HFF-Myc (cell line): ENCODE measurements at places on chromosomes 5 and 9.

GRCh38 chr5:126931963-126932660 lies 98.2 kb downstream of the MARCHF3 start:
- no peak for DNase-seq

DNA sequence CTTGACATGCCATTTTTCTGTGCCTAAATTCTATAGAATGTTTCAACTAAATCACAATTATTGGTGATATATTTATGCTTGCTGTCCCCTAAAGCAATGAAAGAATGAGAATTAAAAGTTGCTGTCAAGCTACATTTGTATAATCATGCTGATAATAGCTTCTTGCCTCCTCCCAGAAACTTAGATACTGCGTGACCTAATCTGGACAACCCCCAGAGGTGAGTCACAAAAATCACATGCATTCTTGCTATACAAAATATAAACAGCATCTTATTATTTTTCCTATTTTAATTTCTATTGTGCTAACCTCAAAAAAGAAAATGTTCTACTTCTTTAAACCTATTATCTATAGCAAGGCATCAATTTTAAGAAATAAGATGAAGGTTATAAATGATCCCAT lies 995.8 kb upstream of the ACO1 start:
- no peak for DNase-seq

GRCh38 chr5:39648085-39648847 lies 223.5 kb upstream of the DAB2 start:
- no peak for DNase-seq

DNA sequence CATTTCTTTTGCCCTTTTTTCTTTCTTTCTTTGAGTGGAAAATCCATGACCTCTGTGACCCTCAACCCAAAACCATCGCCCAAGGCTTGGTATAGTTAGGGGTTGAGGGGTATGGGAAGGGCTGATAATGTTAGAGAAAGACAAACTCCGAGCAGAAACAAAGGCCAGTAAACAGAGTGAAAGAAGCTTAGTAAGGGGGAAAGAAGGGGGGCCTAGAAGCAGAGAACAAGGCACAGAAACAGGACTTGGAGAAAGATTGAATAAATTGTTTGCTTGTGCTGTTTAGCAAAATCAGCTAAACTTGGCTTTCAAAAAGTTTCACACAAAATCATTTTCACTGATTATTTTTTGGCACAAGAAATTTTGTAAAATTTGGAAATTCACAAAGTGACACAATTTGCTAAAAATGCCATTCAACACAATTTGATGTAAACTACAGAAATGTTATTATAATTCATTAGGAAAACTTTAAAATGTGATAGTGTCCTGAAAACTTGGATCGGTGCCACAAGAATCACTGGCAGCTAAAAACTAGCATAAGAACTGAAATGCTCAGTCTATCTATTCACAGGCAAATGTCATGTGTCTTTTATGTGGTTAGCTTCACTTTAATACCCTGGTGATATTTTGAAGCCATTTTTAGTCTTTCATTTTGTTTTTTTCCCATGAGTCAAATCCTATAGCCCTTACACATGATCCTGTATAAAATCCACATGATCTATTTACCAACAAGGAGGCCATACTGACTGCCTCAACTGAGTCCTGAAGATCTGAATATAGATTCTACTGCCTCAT lies 276.4 kb downstream of the NR2F1-AS1 start:
- DNase-seq = no peak

- no peak for DNase-seq
Measured at GRCh38 chr5:37604290-37604689, 225.2 kb downstream of the WDR70 start.

DNA sequence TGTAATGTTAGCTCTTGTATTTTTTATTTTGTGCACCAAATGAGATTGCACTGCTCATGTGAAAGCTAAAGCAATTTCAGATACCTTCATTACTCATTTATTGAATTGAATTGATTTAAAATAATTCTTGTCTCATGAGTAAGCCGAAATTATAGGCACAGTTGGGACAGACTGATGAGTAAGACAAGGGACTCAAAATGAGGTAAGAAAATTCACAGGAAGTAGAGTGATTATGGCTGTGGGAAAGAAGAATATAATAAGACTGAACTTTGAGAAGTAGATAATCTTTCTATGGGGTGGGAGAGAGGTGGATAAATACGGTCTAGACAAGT lies 51.1 kb downstream of the NUDT12 start:
- DNase-seq = no peak

DNA sequence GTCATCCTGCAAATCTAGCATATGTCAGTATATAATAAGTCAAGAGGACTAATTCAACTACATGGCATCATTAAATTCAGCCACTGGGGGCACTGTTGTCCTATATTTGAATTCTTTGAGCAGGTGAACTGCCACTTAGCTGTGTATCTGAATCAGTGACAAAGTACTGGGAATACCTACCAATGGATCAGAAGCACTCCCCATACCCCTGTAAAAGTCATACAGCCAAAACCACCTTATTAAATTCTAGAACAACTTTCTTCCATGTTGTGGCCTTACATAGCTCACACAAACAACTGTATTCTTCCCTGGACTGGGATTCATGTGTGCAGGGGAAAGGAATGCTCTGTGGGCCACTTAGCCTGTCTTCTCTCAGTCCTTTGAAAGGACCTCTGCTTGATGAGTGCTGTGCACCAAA lies 57.4 kb upstream of the PLPP6 start:
- DNase-seq = peak; percentile 51

DNA sequence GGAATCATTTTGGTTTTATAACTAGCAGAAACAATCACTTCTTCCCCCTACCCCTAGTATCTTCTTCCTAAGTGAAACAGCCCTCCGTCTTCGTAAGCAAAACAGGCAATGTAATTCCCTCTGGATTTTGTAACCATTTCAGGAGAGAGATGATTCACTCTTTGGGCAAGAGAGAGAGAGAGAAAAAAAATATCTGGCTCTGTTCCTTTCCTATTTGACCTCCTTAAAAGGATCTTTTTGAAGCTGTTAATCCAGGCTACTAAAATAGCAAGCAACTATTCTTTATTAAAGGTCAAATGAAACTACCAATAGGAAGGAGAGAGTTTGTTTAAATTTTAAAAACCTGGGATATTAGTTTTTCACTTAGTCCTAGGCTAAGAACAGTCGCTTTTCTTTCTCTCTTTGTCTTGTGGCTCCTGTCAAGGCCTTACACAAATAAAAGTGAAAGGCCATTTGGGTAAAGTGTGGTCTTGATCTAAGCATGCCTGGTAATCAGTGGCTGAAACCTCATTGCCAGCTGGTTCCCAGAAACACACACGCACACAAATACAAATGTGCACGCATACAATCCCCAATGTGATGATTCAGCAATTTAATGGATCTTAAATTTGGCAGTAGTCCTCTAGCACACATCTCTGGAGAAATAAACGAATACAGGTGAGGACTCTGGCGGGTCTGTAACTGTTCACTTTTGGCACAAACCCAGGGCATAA lies 70.2 kb downstream of the PRUNE2 start:
- DNase-seq = peak; percentile 70

DNA sequence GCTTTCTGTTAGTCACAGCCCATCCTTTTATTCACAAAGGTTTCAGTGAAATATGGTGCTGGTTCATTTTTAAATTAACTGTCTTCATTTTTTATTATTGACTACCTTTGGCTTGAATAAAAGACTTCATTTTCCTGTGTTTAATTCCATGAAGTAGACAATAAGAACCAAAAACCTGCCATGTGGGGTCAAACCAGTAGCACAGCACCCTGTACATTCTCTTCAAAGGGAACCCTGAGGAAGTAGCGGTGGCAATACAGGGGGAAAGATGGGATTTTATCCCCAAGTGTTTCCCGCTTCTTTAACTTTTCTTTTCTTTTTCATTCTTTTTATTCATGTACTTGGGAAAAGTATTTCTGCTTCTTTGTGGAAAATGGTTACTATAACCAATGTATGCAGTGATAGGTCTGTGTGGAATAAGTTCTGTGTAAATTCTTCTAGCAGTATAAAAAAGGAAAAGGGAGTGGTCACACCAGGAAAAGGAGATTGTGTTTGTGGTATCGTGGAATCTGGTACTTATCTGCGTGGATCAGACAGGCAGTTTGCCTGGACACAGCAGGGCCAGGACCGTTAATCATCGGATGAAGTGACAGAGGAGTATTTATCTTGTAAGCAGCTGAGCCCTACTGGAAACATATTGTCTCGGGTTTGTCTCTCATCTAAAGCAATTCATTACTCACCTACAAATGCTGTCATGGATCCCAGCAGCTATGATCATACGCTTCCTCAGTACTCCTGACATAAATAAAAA lies 94.2 kb downstream of the PPIC start:
- no peak for DNase-seq

DNA sequence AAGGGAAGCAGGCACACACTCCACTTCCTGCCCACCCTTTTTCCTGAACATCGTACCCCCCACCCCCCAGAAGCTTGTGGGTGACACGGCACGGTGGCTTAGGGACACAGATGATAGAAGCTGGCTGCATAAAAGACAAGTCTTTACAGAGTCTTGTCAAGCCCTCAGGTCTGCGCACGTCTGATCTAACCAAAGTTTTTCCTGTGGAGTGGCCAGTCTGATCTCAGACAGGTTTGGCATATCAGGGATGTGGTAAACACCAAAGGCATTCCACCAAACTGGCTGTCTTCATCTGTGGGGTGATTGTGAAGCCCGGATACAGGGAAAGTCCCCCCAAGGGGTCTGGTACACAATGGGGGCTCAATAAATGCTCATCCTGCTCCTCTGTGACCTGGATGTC lies 50.0 kb downstream of the CRB2 start:
- DNase-seq = no peak

- DNase-seq = no peak
Measured at GRCh38 chr9:29289365-29289764, 1716.1 kb upstream of the C9orf72 start.

- DNase-seq = no peak
Measured at GRCh38 chr9:120689860-120690259, 24.4 kb downstream of the MEGF9 start.

DNA sequence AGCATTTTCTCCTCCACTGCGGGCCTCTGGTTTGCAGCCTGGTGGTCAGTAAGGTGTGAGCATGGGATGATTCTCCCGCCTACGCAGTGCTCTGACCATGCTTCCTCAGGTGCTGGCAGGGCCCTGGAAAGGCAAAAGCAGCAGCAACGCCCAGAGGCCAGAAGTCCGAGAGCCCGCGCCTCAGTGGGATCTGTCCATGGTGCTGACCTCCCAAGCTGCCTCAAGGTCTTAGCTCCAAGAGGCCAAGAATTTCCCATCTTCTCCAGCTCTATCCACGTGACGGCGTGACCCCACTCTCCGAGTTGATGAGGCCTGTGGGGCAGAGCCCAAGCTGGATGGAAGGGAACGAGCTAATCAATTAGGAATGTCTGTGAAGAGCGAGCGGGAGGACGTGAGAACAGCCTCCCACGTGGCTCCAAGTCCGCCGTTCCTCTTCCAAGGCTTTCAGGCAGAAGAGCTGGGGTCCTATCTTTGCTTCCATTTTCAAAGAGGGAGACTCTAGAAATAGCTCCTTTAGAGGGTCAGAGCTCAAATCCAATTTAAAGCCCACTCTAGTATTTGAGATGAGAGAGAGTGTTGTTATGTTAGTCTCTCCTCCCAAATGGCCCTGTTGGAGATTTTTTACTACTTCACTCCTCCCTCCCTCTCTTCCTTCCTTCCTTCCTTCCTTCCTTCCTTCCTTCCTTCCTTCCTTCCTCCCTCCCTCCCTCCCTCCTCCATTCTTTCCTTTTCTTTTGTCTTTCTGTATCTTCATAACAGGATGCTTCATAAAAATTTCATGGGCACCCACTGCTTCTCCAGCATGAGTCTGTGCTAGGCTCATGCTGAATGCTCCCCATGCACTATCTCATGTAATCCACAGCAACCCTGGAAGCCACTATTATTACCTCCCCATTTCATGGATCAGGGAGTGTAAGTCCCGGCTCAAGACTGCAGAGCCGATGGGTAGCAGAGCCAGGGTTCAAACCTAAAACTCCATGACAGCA lies 69.3 kb downstream of the OLFM1 start:
- DNase-seq = peak; percentile 2

GRCh38 chr5:162543437-162543836 lies 475.9 kb downstream of the GABRG2 start:
- DNase-seq = no peak

DNA sequence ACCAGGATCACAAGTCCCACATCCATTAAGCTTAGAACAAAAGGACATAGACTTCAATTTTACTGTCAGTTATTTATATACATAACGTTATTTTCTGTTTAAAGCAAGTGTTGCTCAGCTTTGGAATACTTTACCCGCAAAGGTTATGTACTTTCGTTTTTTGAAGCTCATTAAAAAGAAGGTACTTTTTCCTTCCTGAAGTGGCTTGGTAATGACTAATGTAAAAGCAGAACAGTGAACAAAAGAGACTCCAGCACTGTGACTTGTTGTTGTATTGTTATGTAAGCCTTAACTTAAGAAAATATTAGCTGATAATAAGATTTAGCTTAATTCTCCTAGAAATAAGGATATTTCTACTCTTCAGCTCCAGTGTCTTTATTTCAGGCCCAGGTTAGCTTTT lies 97.3 kb upstream of the SLCO6A1 start:
- DNase-seq = no peak
